Activated CD4-positive, alpha-beta memory T cell treated with anti-CD3 and anti-CD28 coated beads for 36 hours (primary cell): ENCODE measurements at places on chromosomes 12 and 14. TPM values are rescaled to one million over a fixed set of nuclear protein-coding genes. Genes with fewer than 3 reads are reported as not detected.

GRCh38 chr12:64835901-64836300, 11.5 kb downstream of the TBC1D30 start:
- H3K36me3 ChIP-seq = no peaks in the 10 kb centered on the region
- DNase-seq = no peak
- H3K4me3 ChIP-seq = no peak overlapping the region
- no peak overlapping the region for H3K27ac ChIP-seq
- no peaks in the 10 kb centered on the region for H3K4me1 ChIP-seq
- peaks cover 11% of the 10 kb centered on the region for H3K27me3 ChIP-seq

- peaks cover 17% of the 10 kb centered on the region for H3K4me1 ChIP-seq
- peak; percentile 48 for DNase-seq
- H3K27ac ChIP-seq = no peak overlapping the region
- no peaks in the 10 kb centered on the region for H3K36me3 ChIP-seq
- H3K27me3 ChIP-seq = peaks cover 6% of the 10 kb centered on the region
Observed at GRCh38 chr12:69284131-69284530, 44.8 kb downstream of the CPSF6 start.

DNA sequence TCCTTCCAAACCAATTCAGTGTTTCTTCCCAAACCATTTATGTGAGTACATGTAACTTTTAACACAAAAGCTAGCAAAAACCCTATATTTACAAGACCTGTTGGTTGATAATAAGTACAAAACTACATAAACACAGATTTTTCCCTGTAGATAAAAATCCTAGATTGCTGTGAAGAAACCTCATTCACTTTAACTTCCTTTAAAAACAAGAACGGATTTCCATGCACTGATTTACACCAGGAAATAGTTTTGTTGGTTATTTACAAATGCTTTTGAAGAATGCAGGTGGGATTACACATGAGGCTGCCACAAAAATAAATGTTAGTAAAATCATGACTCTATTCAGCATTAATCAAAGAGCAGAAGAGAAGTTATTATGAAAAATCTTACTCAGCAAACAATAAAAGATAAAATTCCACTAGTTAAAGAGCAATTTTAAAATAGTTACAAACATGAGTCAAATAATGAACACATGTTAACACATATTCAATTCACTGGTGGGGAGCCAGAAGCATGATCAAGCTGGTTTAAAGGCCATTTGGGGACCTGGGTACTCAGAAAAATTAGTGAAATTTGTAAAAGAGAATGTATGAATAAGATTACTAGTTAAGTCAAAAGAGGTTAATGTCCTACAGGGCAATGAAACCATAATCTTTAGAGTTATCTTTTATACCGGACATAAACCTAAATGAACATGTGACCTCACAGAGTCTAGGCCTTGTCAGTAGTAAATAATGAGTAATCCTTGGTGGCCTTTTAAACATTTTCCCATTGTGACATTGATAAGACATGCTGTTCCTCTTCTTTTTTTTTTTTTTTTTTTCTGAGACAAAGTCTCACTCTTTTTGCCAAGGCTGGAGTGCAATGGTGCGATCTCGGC, 79.9 kb downstream of the PHLDA1 start:
- no peaks in the 10 kb centered on the region for H3K36me3 ChIP-seq
- DNase-seq = no peak
- no peak overlapping the region for H3K27ac ChIP-seq
- no peaks in the 10 kb centered on the region for H3K27me3 ChIP-seq
- peaks cover 18% of the 10 kb centered on the region for H3K4me1 ChIP-seq
- no peak overlapping the region for H3K4me3 ChIP-seq

GRCh38 chr12:133120385-133121191, 9.5 kb downstream of the ZNF891 start:
- H3K4me3 ChIP-seq = no peak overlapping the region
- H3K36me3 ChIP-seq = peaks cover 88% of the 10 kb centered on the region
- H3K27me3 ChIP-seq = no peaks in the 10 kb centered on the region
- DNase-seq = no peak
- H3K4me1 ChIP-seq = no peaks in the 10 kb centered on the region
- no peak overlapping the region for H3K27ac ChIP-seq

DNA sequence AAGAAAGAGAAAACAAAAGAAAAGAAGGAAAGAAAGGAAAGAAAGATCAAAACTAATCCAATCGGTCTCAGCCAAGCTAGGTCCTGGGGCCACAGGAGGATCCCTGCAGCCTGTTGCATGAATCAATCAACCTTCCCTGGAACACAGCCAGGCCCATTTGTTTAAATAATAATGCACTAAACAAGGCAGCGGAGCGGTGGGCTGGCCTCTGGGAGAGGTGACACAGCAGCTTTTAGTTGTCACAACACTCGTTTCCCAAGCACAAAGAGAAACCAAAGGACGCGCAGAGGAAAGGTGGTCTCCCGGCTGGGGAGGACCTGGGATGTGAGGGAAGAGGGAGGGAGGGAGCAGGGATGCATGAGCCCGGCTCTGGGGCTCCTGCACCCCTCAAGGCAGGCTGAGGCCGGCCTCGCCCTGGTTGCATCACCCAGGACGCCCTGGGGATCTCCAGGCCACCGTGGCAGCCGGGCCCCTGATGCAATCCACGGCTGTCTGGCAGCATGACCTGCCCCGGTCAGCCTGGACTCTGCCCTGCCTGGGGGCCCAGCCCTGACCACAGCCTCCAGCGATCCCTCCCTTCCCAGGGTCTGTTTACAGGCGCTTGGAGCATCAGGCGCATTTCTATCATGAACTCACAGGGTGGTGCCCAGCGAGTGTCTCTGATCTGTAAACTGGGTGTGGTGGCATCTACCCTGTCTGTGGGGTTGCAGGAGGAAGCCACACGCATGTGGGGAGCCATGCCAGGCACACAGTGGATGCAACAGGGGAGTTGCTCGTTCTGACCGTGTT, 32.5 kb downstream of the MMP17 start:
- no peak overlapping the region for H3K4me3 ChIP-seq
- DNase-seq = peak; percentile 42
- peaks cover 2% of the 10 kb centered on the region for H3K27me3 ChIP-seq

- H3K4me3 ChIP-seq = no peak overlapping the region
- no peak for DNase-seq
- H3K27ac ChIP-seq = no peak overlapping the region
- peaks cover 5% of the 10 kb centered on the region for H3K27me3 ChIP-seq
- no peaks in the 10 kb centered on the region for H3K36me3 ChIP-seq
Observed at GRCh38 chr12:24770821-24771220, 178.1 kb downstream of the BCAT1 start.

- peaks cover 62% of the 10 kb centered on the region for H3K36me3 ChIP-seq
- H3K27ac ChIP-seq = no peak overlapping the region
- no peak overlapping the region for H3K4me3 ChIP-seq
- H3K4me1 ChIP-seq = no peaks in the 10 kb centered on the region
- DNase-seq = no peak
- no peaks in the 10 kb centered on the region for H3K27me3 ChIP-seq
Observed at GRCh38 chr12:107736914-107737313, 24.0 kb downstream of the PRDM4 start.

SERPINA9 gene
- not detected for total RNA-seq

FOXN4 gene
- not detected for total RNA-seq

C12orf50 gene
- total RNA-seq = not detected

BEST3 gene
- total RNA-seq = not detected

LRRIQ1 gene
- total RNA-seq = not detected
